ENCODE measurements at places on chromosomes 4 and X.

- DNase-seq, result no peak
Observed at GRCh38 chr4:147354237-147354636, 126.7 kb upstream of the EDNRA start.

GRCh38 chr4:187236209-187236890, 512.7 kb upstream of the FAT1 start:
- DNase-seq, result no peak

GRCh38 chr4:74671080-74671698, 123.1 kb downstream of the BTC start:
- DNase-seq, result no peak

DNA sequence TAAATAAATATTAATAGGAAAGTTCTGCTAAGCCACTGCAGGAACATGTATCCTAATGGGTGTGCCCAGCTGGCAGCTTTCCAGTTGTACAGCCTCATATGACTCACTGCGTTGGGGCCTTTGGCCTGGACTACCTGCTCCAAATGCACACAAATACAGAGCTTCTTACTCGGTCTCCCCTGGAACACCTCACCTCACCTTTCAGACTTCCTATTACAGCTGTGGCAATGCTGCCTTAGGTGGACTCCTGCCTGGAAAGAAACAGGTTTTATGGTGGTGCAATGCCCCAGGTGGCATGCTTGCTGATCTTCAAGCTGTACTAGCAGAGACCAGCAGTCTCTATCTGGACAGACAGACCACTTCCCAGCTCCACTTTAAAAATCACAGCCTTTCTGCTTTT, 85.7 kb upstream of the EXOC1L start:
- no peak for DNase-seq

- no peak for DNase-seq
Observed at GRCh38 chr4:47720787-47721186, 117.1 kb downstream of the CORIN start.

GRCh38 chrX:107493141-107493540, 43.7 kb downstream of the FRMPD3 start:
- no peak for DNase-seq

DNA sequence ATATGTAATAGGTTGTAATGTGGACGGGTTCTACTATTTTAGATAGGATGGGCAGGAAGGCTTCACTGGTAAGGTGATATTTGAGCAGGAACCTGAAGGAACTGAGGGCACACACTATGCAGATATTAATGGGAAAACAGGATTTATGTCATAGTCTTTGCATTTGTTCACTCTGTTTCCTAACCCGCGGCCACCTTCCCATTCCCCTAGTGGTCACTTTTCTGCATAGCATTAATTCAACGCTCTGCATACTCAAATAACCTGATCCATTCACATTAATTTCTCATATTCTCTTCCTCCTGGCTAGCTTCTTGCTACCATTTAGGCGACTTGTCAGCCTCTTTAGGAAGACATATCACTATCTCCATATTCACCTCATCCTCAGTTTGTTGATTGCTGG, 61.5 kb downstream of the GSPT2 start:
- DNase-seq, result no peak

- DNase-seq, result no peak
Observed at GRCh38 chr4:174210354-174210753, 73.1 kb downstream of the FBXO8 start.

DNA sequence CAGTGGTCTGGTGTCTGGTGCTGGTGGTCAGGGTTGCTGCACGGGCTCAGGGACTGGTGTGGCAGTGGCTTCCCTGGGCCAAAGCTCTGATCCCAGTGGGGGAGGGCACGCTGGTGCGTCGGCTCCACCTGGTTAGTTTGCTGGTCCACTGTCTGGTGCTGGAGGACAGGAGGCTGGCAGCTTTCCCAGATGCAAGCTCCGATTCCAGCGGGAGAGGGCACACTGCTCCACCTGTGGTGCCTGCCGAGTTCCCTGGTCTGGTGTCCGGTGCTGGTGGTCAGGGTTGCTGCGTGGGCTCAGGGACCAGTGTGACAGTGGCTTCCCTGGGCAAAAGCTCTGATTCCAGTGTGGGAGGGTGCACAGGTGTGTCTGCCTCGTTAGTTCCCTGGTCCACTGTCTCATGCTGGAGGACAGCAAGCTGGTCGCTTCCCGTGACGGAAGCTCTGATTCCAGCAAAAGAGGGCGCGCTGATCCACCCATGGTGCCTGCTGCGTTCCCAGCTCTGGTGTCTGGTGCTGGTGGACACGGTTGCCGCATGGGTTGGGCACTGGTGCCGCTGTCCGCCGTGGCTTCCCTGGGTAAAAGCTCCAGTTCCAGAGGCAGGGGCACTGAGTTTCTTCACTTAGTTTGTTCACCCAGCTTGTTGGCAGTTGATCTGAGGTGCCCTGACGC, 5.8 kb downstream of the VMA21 start:
- DNase-seq, result no peak

GRCh38 chr4:94715726-94716125, 42.0 kb upstream of the BMPR1B start:
- DNase-seq, result no peak

DNA sequence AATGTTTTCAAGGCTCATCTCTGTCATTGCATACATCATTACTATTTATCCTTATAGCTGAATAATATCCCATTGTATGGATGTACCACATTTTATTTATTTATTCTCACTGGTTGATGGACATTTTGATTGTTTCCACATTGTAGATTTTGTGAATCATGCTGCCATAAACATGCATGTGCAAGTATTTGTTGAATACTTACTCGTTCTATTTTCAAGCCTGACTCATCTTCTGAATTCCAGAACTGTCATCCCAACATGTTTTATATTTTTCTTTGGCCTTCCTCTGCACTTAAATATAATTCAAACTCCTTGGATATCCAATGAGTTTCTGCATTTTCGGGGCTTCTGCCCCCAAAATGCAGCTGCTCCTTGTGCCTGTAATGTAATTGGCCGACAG, 77.6 kb downstream of the MXRA5 start:
- DNase-seq, result no peak

- DNase-seq, result no peak
Observed at GRCh38 chrX:42151808-42152207, 228.5 kb upstream of the CASK start.

DNA sequence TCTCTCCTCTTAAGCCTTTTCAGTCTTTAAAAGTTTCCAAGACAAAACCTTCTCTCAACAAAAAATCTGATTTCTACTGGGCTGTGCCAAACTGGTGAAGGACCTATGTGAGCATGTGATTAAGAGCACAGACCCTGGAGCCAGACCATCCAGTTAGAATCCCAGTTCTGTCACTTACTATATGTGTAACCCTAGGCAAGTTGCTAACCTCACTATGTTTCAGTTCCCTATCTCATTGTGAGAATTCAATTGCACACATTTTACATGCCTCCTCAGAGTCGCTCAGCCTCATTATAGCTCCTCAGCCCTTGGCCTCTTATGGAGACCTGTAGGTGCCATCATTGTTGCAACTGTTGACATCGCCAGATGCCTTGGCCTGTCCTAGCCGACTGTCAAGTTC, 54.1 kb upstream of the VEGFD start:
- DNase-seq, result no peak

DNA sequence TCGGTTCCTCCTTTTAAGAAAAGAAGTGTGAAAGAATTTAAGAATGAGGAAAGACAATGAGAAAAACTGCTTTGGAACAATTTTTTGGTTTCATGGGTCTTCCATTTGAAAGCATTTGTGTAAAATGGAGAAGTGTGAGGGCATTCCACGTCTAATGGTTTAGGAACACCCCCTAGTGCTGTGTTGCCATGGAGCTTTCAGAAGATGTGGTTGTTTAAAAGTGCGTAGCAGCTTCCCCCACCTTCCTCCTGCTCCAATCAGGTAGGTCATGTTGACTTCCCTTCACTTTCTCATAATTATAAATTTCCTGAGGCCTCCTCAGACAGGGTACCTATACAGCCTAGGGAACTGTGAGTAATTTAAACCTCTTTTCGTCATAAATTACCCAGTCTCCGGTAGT, 50.0 kb downstream of the UGT2B10 start:
- no peak for DNase-seq
